ENCODE measurements at places on chromosomes 5 and 9.

- DNase-seq, result no peak
Measured at GRCh38 chr9:4936823-4937222, 48.2 kb upstream of the JAK2 start.

DNA sequence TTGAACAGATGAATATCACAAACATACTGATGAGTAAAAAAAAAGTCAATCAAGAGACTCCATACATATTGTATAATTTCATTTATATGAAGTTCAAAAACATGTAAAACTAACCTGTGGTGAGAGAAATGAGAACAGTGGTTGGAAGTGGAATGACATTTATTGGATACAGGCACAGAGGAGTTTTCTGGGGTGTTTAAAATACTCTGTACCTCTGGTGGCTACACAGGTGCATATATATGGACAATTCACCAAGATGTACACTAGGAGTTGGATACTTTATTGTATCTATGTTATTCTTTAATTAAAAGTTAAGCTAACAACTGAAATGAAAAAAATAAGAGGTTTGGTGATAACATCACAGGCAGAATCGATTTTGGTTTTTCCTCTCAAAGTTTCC, 14.1 kb downstream of the FOXD1 start:
- no peak for DNase-seq

DNA sequence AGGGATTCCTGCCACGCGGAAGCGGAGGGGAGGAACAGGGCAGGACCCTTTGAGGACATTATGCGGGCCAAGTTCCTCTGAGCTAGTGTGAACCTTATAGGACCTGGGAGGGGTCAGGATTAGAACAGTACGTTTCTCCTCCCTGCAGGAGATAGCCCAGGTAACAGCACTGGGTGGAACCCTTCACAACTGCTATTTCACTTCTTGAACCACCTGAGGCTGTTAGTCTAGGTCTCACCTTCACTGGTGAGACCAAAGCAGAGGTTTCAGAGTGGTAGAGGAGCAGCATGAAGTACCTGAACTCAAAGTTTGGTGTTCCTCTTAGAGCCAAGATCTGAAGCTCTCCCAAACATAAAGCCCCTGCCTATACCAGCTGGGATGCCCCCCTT, 832 bp downstream of the EIF4EBP3 start:
- DNase-seq, result no peak

- DNase-seq, result no peak
Measured at GRCh38 chr9:70403166-70403565, 11.3 kb downstream of the KLF9 start.

- no peak for DNase-seq
Measured at GRCh38 chr9:29078063-29078666, 1504.9 kb upstream of the C9orf72 start.

GRCh38 chr9:134768709-134769351, 111.8 kb upstream of the FCN2 start:
- no peak for DNase-seq
